ENCODE measurements at places on chromosomes 4 and X. TPM values are rescaled to one million over a fixed set of nuclear protein-coding genes. Genes with fewer than 3 reads are reported as not detected.

Gene ATP2B3
- not detected for polyA plus RNA-seq

Gene NSUN7
- polyA plus RNA-seq = 2.4 TPM

Gene FTSJ1
- 24.8 TPM for polyA plus RNA-seq

Gene GPRASP3
- 4.0 TPM for polyA plus RNA-seq

Gene CDS1
- 2.7 TPM for polyA plus RNA-seq

Gene CCDC110
- 2.7 TPM for polyA plus RNA-seq

Gene CDX4
- not detected for polyA plus RNA-seq

Gene XPNPEP2
- polyA plus RNA-seq = 0.58 TPM

DNA sequence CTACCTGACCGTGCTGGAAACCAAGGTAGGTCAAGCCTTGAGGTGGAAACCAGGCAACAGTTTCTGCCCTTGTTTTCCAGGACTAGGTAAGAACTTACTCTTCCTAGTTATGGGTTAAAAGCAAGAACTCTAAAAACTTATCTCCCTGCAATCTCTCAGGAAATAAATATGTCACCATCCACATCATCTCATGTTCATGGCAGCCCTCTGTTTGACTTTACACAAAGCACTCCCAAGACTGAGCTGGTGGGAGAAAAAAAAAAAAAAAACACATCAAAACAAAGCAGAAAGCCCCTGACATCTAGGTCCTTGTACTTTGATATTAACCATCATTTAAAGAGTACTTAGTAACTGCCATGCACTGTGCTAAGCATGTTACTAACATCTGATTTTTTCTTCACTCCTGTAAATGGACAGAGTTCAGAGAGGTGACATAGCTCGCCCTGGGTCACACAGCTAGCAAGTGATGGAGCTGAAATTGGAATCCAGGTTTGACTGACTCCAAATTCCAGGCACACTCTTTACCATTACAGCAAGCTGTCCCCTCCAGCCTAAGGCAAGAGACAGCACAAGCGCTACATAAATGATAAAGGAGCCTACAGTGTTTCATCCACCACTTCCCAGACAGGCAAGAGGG is 102.8 kb upstream of the NOCT start:
- no peaks in the 10 kb centered on the region for H3K27me3 ChIP-seq
- H3K36me3 ChIP-seq = no peaks in the 10 kb centered on the region
- DNase-seq = no peak
- no peak overlapping the region for H3K4me3 ChIP-seq
- H3K4me1 ChIP-seq = peaks cover 3% of the 10 kb centered on the region
- no peak overlapping the region for H3K27ac ChIP-seq

- H3K36me3 ChIP-seq = no peaks in the 10 kb centered on the region
- H3K4me1 ChIP-seq = peaks cover 7% of the 10 kb centered on the region
- H3K27ac ChIP-seq = no peak overlapping the region
- no peak for DNase-seq
Observed at GRCh38 chr4:87118826-87119225, 101.6 kb downstream of the KLHL8 start.

DNA sequence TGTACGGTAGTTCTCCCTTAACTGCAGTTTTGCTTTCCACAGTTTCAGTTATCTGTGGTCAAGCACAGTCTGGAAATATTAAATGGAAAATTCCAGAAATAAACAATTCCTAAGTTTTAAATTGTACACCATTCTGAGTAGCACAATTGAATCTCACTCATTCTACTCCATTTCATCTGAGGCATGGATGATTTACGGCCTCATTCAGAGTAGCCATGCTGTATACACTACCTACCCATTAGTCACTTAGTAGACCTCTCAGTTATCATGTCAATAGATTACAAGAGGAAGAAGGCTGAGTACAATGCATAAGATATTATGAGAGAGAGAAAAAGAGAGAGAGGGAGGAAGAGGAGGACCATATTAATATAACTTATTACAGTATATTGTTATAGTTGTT is 77.5 kb downstream of the ENOX2 start:
- no peaks in the 10 kb centered on the region for H3K27me3 ChIP-seq
- no peaks in the 10 kb centered on the region for H3K4me1 ChIP-seq
- no peak overlapping the region for H3K27ac ChIP-seq
- no peak for DNase-seq
- H3K36me3 ChIP-seq = no peaks in the 10 kb centered on the region
- no peak overlapping the region for H3K4me3 ChIP-seq

DNA sequence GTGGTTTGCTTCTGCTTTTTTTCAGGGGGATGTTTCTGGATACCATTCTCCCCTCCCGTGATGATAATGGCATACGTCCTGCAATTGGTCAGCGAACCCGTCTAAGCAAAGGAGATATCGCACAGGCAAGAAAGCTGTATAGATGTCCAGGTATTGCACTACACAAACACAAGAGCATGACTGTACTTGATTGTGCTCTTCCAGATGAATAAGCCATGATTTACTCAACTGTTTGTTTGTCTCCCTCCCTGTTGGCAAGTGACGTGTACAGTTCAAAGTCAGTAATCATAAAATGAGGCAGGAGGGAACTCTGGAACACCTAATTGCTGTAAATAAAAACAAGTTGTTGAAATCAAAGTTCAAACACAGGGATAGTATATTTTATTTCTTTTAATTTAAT is 141.4 kb downstream of the TLL1 start:
- no peaks in the 10 kb centered on the region for H3K4me1 ChIP-seq
- H3K36me3 ChIP-seq = no peaks in the 10 kb centered on the region
- H3K27ac ChIP-seq = no peak overlapping the region
- DNase-seq = no peak

- H3K27me3 ChIP-seq = no peaks in the 10 kb centered on the region
- no peaks in the 10 kb centered on the region for H3K36me3 ChIP-seq
- H3K27ac ChIP-seq = no peak overlapping the region
- H3K4me1 ChIP-seq = no peaks in the 10 kb centered on the region
Observed at GRCh38 chr4:14857475-14857874, 144.8 kb upstream of the CPEB2 start.

GRCh38 chr4:157674699-157675098 is 454.2 kb downstream of the GRIA2 start:
- no peaks in the 10 kb centered on the region for H3K4me1 ChIP-seq
- DNase-seq = no peak
- H3K36me3 ChIP-seq = no peaks in the 10 kb centered on the region
- no peak overlapping the region for H3K4me3 ChIP-seq

DNA sequence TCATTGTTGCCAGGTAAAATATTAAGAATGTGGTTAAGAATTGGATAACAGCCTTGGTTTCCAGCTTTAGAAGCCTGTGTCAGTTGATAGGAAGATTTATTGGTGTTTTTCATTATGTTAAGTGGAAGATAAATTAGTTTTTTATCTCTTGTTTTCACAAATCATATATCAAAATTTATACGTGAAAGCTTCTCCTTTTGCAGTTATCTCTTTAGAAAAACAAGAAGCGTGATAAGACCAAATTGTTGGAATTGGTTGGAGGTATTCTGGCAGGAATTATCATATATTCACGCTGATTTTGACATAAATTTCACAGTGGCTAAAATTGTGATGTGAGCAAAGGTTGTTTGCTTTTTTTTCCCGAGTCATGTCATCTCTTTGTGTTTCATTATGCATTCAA is 90.6 kb downstream of the FRMPD4 start:
- DNase-seq = no peak
- no peak overlapping the region for H3K27ac ChIP-seq
- H3K4me1 ChIP-seq = no peaks in the 10 kb centered on the region
- no peak overlapping the region for H3K4me3 ChIP-seq

- peaks cover 23% of the 10 kb centered on the region for H3K4me1 ChIP-seq
- DNase-seq = no peak
- no peak overlapping the region for H3K27ac ChIP-seq
- no peak overlapping the region for H3K4me3 ChIP-seq
- H3K36me3 ChIP-seq = no peaks in the 10 kb centered on the region
Observed at GRCh38 chr4:140082391-140082755, 71.6 kb downstream of the MAML3 start.

Data from ovary (tissue), 10 donors.